ENCODE measurements at places on chromosomes 7 and 10.

GRCh38 chr10:70518695-70519094 is 40.1 kb downstream of the PALD1 start:
- DNase-seq = no peak

- DNase-seq = no peak
Measured at GRCh38 chr7:91266689-91267090, 2.5 kb downstream of the FZD1 start.

GRCh38 chr10:23692736-23693135 is 253.9 kb downstream of the OTUD1 start:
- DNase-seq = peak; percentile 68

DNA sequence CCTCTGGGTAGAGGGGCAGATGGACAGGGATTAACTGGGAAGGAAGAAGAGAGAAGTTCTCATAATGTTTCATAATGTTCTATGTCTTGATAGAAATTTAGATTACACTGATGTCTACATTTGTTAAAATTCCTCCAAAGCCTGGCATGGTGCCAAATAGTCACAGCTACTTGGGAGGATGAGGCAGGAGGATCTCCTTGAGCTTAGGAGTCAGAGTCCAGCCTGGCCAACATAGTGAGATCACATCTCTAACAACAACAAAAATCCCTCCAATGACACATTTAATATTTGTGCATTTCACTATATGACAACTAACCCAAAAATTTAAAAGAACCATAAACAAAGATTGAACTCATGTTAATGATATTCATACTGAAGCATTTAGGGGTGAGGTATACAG is 33.0 kb upstream of the PPP1R3C start:
- DNase-seq = peak; percentile 3

DNA sequence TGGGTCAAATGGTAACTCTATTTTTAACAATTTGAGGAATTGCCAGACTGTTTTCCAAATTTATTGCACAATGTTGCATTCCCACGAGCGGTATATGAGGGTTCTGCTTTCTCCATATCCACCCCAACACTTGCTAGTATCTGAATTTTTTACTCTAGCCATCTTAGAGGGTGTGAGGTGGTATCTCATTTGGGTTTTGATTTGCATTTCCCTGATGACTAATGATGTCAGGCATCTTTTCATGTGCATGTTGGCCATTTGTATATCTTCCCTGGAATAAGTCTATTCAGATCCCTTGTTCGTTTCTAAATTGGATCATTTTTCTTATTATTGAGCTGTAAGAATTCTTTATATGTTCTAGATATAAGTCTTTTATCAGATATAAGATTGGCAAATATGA is 97.7 kb downstream of the TPK1 start:
- DNase-seq = no peak

- peak; percentile 68 for DNase-seq
Measured at GRCh38 chr10:11215471-11215870, 197.8 kb downstream of the CELF2 start.

DNA sequence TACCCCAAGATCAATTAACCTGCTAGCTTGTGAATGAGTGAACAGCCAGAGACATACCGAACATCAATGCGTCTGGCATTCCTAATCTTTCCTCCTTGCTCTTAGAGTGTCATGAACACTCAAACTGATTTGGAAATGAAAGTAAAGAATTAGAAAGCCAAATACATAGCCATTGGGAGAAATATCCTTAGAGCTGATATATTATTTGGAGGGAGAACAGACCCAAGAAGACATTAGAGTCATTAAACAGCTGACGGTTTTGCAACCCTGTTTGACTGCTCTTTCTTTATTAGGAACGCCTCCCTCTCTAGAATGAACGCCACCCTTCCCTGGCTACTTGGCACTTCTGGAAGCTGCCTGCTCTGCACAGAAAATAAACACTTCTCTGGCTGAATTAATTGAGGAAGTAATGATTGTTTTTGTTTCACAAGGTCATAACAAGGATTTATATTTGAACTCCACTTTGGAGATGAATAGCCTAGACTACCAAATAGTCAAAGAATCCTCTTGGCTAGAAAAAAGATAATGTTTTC is 42.8 kb downstream of the CTTNBP2 start:
- peak; percentile 38 for DNase-seq

- no peak for DNase-seq
Measured at GRCh38 chr10:109931163-109931562, 7.9 kb upstream of the XPNPEP1 start.

- DNase-seq = peak; percentile 72
Measured at GRCh38 chr10:80596391-80597257, 58.9 kb downstream of the SH2D4B start.

DNA sequence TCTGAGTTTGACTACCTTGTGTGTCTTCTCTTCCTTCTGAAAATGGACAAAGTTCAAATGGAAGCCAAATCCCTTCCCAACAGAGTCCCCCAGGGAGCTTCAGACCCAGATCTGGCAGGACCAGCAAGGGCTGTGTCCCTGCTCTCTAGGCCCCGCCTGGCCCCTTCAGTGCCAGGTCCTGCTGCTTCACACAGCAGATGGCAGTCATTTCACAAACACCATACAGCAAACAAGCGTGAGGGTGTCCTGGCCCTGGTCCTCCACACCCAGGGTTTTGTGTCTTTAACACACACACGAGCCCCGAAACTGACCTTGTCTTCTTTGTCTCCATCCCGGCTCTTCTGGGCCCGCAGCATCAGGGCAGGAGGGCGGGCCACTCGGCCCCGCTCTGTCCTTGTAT is 145.0 kb downstream of the TCERG1L start:
- no peak for DNase-seq

GRCh38 chr7:152674860-152675758 is 832 bp downstream of the XRCC2 start:
- no peak for DNase-seq

DNA sequence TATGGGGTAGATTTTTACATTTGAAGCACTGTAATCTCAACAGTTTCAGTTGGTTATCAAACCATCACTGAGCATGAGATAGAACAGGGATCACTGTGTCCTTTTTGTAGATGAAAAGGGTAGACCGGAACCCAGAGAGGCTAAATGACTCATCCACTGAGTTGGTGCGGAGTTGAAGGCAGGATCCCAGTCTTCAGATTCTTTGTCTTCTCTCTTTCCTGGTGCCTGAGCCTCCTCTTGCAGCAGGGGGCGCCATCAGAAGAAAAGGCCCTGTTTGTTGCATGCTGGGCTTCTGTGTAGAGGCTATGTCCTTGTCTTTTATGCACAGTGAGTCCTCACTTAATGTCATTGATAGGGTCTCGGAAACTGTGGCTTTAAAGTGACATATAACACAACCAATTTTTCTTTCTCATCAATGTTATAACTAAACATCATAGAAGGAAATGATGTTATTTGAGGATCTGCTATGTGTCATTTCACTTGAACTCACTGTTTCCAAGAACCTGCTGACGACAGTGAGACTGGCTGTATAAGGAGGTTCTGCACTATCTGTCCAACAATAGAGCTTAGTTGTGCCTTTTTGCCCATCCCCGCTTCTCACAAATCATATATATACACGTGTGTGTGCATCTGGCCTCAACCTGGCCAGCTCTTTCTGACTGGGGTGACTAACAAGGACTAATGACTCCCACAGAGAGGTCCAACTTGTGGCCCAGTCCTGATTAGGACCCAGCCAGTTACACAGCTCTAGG is 14.3 kb downstream of the ZNF282 start:
- peak; percentile 71 for DNase-seq

GRCh38 chr10:93452143-93452542 is 30.0 kb downstream of the MYOF start:
- no peak for DNase-seq

DNA sequence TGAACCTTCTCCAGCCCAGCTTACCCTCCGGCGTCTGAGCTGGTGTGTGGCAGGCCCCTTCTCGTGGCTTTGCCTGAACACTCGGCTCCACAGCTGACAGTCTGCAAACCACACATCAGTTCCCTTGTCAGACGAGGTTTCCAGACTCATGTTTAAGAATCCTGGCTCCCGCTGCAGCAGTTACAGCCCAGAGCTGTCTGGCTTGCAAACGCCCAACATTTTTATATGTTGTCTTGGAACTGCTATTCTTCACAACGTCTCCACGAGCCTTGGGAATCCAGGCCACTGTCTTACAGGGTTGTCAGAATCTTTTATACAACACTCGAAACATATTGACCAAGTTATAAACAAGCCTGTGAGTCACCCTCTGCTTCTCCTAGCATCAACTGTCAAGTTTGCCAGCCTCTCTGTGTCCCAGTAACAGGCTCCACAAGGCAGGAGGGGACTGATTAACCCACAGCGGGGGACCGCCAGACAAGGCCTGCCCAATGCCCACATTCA is 68.1 kb downstream of the TNS3 start:
- no peak for DNase-seq

DNA sequence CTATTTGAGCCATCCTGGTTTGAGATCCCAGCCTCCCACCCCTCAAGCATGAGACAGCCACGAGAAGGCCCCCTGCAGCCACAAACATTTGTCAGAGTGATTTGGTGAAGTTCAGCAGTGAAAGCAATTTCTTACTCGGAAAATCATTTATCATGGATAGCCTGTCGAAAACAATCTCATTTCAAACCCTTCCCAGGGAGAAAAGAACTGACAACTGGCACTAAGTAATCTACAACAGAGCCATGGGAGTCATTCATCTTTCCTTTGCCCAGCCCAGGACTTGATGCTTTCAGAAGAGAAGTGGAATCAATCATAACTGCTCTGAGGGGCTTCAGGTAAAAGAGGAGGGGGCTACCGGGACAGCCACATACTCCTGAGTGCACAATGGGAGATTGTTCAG is 411.2 kb downstream of the KCNMA1 start:
- no peak for DNase-seq

GRCh38 chr10:71769279-71769823 is 4.0 kb downstream of the VSIR start:
- peak; percentile 69 for DNase-seq

DNA sequence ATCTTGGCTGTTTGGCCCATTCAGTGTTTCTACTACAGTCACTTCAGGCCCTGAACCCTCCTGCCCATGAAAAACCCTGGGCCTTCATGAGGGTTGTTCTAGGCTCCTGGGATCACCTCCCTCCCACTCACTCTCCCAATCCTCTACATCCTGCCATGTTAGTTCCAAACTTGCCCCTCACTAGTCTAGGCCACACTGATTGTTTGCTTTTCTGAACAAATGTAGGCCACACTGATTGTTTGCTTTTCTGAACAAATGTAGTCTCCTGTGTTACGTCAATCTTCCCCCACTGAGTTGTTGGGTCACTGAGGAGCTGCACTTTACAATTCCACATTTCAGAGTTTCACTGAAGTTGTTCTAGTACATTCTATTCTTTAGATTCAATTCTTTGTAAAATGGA is 5.3 kb upstream of the ALDH18A1 start:
- no peak for DNase-seq

DNA sequence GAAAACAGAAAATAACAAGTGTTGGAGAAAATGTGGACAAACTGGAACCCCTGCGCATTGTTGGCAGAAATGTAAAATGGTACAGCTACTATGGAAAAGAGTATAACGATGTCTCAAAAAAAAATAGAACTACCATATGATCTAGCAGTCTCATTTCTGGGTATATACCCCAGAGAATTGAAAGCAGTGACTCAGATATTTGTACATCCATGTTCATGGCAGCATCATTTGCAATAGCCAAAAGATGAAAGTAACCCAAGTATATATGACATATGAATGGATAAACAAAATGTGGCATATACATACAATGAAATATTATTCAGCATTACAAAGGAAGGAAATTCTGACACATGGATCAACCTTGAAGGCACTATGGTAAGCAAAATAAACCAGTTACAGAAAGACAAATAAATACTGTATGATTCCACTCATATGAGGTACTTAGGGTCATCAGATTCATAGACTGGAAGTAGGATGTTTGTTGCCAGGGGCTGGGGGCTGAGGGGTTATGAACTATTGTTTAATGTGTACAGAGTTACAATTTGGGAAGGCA is 4.9 kb downstream of the NRCAM start:
- DNase-seq = no peak

DNA sequence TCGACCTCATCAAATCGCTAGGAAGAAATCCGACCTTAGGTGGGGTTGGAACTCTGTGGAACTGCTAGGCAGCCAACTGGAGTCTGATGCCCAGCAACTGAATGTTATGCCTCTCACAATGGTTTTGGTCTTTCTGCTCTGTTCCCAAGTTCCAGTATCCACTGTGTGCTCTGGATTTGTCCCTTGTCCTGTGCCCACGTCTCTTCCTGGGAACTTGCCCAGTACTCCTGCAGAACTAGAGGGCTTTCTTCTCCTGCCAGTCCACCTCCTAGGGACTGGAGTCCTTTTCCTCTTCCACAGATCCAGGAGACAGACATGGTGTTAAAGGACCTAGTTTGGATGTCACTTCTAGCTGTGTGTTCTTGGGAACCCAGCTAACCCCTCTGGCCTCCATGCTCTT is 26.6 kb downstream of the PRTFDC1 start:
- DNase-seq = no peak

GRCh38 chr10:46299536-46300369 is 13.0 kb downstream of the ANTXRL start:
- DNase-seq = no peak

- peak; percentile 56 for DNase-seq
Measured at GRCh38 chr10:75434291-75434690, 2.9 kb downstream of the LRMDA start.

DNA sequence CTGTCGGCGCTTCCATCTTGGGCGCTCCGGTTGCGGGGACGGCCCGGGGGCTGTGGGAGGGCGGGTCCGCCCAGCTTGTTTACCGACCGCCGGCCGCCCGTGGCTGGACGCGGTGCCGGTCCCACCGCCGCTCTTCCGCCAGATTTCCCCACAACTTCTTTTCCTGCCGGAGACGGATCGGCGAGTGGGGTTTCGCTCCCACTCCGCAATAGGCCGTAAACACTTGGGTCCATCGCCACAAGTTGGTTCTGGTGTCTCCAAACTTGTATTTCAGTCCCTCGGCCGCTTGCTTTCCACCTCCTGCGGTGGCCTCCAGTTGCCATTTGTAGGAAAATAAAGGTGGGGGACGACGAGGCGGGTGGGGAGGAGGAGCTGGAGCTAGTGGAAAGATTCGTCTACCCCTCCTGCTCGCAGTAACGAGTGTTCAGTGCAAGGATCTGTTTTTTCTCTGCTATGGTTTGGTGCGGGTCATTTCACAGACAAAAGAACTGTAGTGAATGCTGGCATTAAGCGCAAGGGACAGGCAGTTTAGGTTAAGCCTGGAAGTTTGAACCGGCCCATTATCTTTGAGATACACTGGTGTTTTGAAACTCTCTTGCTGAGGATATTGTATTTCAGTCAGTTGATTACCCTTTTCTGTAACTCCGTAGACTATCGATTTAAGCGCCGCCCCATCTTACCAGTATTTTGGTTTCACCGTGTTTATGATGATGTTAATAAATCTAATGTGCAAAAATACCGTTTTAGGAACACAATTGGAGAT is 24.3 kb upstream of the ZRANB1 start:
- peak; percentile 41 for DNase-seq

DNA sequence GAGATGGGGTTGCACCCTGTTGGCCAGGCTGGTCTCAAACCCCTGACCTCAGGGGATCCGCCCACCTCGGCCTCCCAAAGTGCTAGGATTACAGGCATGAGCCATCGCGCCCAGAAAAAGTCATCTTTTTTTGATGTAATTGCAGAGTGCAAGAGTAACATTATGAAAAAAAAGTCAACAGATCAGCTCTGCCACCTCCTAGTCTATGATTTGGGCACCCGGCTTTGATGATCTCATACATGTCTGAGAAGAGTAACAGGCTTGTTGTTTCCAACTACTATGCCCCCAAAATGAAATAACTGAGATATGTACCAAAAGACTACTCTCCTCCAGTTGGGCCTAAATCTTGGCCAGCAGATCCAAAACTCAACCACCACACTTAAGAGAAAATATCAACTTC is 40.8 kb downstream of the VOPP1 start:
- no peak for DNase-seq
